ENCODE measurements at places on chromosomes 7 and 10.

DNA sequence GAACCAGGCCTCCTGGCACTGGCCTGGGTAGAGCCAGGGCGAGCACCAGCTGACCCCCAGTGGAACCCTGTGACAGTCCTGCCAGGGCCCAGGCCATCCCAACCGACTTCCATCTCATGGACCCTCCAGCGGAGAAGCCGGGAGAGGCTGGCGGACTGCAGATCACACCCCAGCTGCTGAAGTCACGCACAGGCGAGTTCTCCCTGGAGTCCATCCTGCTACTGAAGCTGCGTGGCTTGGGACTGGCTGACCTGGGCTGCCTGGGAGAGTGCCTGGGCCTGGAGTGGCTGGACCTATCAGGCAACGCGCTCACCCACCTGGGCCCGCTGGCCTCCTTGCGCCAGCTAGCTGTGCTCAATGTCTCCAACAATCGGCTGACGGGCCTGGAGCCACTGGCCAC, 4.7 kb downstream of the RARRES2 start:
- DNase-seq: no peak

DNA sequence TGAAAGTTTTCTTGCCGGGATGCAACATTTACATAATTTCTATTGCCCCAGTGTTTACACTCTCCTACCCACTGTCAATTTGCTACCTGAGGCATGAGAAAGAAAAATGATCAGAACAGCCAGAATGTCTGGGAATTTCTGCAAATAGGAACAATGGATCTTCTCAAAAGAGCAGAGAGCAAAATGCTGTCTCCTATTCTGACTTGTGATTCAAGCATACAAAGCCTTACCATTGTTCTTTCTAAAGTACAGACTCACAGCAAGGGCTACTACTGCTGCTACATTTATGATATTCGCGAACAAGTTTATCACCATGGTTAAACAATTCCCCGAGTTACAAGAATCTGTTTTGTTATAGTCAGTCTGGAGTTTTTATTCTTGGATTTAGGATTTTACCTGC, 329.9 kb upstream of the CELF2 start:
- no peak for DNase-seq

DNA sequence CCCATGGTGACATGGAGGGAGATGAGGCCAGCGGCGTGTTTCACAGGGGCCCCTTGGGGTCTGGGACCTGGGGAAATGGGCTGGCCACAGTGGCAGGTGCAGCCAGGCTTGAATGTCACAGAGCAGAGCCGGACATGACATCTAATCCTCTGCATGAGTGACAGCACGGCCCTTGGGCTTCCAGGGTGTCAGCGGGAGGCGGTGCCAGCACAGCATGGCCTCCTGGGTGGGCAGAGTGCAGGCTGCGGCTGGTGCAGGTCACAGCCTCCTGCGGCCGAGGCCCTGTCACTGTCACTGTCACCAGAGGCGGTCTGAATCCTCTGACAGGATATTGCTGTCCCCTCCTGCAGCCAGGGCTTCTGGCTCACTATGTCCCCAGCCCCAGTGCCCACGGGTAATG, 18.2 kb downstream of the BHLHA15 start:
- no peak for DNase-seq

DNA sequence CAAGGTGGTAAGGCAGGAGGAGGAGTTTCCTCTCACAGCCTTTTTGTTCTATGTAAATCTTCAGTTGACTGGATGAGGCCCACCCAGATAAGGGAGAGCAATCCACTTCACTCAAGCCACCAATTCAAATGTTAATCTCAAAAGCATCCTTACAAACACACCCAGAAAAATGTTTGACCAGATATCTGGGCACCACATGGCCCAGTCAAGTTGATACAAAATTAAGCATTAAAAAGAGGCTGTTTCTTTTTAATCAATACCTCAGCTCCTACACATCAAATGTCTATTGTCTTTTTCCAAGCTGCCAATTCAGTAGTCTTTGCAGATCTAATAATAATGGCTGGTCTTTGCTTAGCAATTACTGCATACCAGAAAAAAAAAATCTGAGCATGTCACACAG, 18.0 kb upstream of the LYZL1 start:
- no peak for DNase-seq

DNA sequence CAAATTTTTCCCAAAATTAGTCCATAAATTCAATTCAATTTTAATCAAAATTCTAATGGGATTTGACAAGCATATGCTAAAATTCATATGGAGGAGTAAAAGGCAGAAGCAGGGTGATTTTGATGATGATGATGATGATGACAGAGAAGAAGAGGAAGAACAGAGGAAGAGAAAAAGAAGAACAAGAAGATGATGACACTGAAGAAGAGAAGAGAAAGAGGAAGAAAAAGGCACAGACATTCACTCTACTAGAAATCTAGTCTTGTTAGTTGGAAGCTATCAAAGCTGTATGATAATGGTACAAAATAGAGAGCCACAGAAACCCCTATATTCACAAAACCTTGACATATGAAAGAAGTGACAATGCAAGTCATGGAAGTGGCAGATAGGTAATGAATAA, 157.9 kb downstream of the ELMO1 start:
- no peak for DNase-seq

- no peak for DNase-seq
These were observed 4.3 kb upstream of the MARVELD1 start for GRCh38 chr10:97708976-97709946.

- DNase-seq: no peak
These were observed 266.6 kb upstream of the PITRM1 start for GRCh38 chr10:3439183-3439582.

DNA sequence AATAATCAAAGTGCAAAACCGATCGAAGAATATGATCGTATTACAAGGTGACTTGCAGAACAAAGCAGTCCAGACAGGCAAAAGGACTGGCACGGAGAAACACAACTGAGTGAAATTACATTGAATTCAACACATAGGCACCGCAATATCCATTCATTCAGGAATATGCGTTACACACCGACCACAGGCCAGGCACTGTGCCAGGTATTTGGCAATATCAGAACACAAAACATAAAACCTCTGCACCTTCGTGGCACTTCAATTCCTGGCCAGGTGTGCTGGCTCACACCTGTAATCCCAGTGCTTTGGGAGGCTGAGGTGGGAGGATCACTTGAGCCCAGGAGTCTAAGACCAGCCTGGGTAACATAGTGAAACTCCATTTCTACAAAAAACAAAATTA, 187.9 kb downstream of the DIP2C start:
- DNase-seq: no peak

- DNase-seq: no peak
These were observed 14.8 kb downstream of the ITIH5 start for GRCh38 chr10:7651853-7652470.

- DNase-seq: no peak
These were observed 139.4 kb downstream of the TACC2 start for GRCh38 chr10:122128357-122128756.

GRCh38 chr7:21504021-21504420, 38.8 kb upstream of the DNAH11 start:
- no peak for DNase-seq

DNA sequence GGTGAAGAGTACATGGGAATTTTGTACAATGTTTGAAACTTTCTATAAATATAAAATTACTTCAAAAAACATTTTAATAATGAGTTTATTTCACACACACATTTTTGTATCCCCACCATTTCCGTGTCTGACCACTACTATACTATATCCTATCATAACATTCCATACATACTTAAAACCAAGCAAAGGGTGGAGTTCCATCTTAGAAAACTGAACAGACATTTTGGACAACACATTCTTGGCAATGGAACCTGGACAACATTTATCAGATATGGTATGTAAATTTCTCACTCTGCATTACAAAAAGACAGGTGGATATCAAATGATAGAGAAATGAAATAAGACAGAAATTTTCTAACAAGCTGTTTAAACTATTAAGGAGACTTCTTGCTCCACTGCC, 168.9 kb downstream of the TWIST1 start:
- DNase-seq: no peak

GRCh38 chr7:4803397-4804241, 28.2 kb downstream of the AP5Z1 start:
- DNase-seq: no peak

DNA sequence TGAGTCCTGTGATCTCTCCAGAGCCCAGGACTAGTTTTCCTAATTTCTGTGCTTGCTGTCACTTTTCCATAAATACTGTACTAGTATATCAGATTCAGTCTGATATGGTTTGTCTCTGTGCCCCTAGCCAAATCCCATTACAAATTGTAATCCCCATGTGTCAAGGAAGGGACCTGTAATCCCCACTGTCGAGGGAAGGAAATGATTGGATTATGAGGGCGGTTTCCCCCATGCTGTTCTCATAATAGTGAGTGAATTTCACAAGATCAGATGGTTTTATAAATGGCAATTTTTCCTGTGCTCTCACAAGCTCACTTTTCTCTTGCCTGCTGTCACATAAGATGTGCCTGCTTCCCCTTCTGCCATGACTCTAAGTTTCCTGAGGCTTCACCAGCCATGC, 54.8 kb upstream of the IFRD1 start:
- DNase-seq: no peak

DNA sequence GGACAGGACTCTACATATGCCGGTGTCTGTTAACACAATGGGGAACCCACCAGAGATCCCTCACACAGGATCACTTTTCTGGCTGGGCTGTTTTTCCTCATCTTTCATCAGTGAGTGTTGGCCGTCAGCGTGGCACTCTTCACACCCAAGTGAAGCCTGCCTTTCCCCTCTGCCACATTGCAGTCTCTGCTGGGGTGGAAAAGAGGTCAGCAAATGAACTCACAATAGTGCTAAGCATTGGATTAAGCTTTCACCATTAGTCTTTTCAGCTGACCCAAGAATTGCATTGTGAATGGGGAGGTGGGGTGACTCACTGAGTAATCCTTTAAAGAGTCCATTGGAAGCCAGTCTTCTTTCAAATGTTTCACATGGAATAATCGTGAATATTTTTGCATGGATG, 143.0 kb downstream of the KIAA1217 start:
- no peak for DNase-seq

- no peak for DNase-seq
These were observed 102.9 kb upstream of the MYO3A start for GRCh38 chr10:25831080-25831479.

GRCh38 chr10:34816501-34817002, 1.5 kb upstream of the PARD3 start:
- DNase-seq: no peak

DNA sequence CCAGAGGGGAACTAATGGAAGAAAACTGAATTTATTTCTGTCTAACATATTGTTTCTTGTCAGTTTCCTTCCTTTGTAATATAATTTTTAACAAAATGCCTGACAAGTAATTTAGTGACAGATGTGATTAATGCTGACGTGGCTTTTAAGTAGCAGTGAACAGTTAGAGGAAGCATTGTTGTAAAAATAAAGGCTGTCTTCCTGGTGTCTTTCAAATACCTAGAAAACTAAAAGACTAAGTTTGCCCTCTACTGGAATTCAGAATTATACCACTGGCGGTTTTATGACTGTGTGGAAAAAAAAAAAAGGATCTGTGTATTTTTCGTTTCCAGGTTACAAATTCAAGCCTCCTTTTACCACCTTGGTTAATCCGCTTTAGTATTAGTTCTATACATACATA, 217.1 kb upstream of the DPP6 start:
- DNase-seq: no peak

GRCh38 chr10:48400129-48400849, 93.8 kb downstream of the MAPK8 start:
- no peak for DNase-seq

- no peak for DNase-seq
These were observed 289.5 kb upstream of the AOAH start for GRCh38 chr7:37013771-37014170.

DNA sequence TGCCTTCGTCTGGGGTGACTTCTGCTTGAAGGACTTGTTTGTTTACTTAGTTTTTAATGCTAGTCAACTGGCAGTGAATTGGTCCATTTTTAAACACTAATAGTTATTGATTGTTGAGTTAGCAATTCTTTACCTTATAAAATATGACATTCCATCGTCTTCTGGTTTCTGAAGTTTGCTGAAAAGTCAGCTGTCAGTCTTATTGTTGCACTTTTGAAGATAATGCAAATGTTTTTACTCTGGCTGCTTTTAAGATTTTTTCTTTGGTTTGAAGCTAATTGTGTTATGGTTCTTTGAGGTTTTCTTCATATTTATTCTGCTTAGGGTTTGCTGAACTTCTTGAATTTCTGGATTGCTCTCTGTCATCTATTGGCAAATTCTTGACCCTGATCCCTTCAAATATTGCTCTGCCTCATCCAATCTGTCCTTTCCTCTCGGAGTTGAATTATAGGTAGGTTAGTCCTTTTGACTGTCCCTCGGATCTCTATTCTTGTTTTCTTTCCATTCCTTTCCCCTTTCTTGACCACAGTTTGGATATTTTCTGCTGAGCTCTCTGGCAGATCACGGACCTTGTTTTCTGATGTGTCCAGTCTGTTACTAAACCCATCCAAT, 24.2 kb downstream of the MGMT start:
- DNase-seq: no peak

GRCh38 chr10:124670849-124671248, 73.3 kb downstream of the FAM53B start:
- no peak for DNase-seq

DNA sequence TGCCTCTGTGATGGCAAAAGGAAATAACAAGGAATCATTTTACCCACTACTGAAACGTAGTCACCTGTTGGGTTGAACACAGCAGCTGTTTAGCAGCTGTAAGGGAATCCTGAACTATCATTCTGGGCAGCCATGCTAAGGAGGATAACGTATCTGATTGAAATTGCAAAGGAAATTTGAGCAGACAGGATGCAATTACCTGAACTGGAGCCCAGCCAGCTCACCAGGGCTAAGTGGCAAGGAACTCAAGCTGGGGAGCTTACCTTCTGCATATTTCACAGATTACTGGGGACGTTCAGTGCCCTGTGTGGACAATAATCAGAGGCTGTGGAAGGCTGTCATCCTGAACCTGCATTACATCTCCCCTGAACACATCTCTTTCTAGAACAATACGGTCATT, 650.5 kb downstream of the SORCS3 start:
- DNase-seq: no peak

DNA sequence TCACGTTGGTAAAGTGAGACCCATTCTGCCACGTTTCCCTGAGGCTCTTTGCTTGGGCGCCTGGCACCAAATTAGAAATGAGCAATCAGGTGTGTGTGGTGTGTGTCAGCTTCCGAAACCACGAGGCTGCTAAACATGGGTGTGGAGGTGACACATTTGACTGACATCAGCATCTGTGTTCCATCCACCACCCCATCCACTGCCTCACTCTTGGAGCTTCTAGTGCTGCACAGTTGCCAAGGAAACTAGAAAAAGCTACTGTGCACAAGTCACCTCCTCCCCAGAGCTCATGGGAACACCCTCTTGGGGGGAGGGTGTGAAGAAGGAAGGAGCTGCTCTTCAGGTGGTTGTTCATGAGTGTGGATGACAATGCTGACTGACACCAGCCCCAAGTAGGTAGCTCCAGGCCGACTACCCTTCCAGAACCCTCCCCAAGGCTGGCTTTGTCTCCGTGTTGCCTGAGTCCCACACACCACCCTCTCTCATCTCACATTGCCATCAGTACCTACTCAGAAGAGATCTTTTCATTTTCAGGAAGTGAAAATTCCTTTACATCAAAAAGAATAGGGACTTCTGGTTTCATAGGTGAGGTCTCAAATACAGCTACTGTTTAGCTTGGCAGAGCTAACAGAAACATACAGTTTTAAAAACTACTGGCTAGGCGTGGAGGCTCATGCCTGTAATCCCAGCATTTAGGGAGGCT, 152.2 kb downstream of the TMEM178B start:
- no peak for DNase-seq
